Psoas muscle (tissue), 8 donors: ENCODE measurements at places on chromosomes 5 and 9.

DNA sequence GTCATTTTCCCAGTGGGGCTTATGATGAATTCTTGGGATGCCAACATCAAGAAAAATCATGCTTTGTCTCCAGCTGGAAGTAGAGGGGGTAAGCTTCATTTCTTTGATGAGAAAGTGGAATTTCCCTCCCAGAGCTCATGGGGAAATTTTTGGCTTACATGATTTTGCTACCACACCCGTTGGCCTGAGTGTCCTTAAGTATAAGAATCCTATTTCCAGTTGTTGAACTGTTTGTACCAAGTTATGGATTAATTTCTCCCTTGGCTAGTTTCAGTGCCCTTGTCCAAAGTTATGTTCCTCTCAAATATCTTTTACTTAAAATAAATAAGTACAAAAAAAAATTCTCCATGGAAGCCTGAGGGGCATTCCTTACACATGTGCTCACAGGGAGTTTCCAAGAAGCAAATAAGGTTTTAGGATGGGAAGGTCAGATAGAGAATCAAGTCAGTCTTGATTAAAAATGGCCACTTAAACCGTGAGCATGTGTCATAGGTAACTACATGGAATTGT lies 82.3 kb downstream of the PTCD2 start:
- no peak for DNase-seq

- DNase-seq = no peak
These were observed 26.0 kb downstream of the CRHBP start for GRCh38 chr5:76978869-76979268.

GRCh38 chr9:129273136-129273895 lies 95.3 kb upstream of the IER5L start:
- no peak for DNase-seq

GRCh38 chr9:133148199-133149129 lies 15.2 kb downstream of the GBGT1 start:
- peak; percentile 87 for DNase-seq

GRCh38 chr5:28743025-28743715 lies 1704.8 kb upstream of the CDH9 start:
- no peak for DNase-seq
